ENCODE measurements at places on chromosomes 1 and 21.

DNA sequence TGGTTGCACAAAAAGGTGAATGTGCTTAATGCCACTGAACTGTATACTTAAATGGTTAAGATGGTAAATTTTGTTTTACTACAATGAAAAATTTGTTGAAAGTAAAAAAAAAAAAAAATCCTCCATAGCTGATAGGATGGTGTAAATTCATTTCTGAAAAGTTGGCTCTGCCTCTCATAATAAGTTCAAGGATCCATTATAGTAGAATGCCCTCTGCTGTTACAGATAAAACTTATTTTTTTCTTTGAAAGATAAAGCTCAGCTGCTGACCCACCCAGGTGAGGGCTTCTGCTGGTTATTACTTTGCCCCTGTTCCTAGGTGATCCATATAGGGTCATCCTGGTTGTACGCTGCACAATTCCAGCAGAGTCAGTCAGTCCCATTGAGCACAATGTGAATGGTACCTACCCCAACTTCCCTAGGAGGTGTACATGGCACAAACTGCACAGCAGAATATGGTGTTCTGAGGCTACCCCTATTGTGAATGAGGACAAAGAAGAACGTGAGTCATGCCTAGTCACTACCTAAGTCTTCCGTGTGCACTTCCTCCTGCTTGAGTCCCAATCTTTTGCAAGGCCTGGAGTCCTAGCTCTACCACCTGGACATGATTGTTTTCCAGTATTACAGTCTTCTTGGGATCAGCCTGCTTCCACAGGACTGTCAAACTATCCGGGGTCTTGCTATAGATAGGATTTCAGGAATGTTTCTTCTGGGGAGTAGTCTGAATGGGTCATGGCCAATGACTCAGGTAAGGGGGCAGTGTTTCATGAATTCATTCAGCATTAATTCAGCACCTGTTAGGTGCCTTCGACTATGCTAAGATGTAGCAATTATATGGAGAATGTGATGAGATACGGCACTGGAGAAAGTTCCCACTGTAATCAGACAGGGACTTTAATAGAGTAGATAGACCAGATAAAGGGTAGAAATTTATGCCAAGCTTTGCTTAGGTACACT is 20.8 kb upstream of the CD5L start:
- no peak for DNase-seq

- no peak for DNase-seq
Measured at GRCh38 chr1:66244429-66244828, 289.5 kb upstream of the SGIP1 start.

- no peak for DNase-seq
Measured at GRCh38 chr21:28455253-28455600, 537.5 kb downstream of the LTN1 start.

- no peak for DNase-seq
Measured at GRCh38 chr1:152224093-152224492, at the start of gene HRNR. Gene HRNR, minus strand, starts transcription at chr1:152224193. Its CDS starts 940 bp downstream, at chr1:152223253.

GRCh38 chr1:68180441-68181164 is 51.7 kb downstream of the WLS start:
- no peak for DNase-seq

DNA sequence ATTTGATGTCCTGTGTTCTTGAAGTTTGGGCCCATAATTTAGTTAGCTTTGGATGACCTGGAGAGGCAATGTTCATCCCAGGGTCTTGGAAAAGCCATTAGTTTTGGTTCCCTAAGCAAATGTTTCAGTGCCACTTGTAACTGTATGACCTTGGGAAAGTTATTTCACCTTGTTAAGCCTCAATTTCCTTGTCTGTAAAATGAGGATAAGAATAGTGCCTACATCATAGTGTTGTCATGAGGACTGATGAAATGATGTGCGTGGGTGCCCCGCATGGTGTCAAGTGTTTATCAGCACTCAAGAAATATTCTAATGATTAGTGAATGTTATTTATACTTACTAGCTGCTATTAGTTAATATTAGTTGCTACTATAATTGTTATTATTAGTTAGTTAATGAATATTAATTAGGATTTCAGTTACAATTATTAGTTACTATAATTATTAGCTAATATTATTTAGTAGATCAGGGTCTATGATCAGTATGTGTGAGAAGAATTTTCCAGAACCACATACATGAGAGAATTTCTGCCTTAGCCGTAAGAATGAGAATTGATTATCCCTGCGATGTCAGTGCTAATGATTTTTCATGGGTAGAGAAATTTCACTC is 1.9 kb downstream of the SH3BGR start:
- DNase-seq = no peak

GRCh38 chr1:83857103-83857502 is 141.8 kb downstream of the TTLL7 start:
- DNase-seq = no peak

DNA sequence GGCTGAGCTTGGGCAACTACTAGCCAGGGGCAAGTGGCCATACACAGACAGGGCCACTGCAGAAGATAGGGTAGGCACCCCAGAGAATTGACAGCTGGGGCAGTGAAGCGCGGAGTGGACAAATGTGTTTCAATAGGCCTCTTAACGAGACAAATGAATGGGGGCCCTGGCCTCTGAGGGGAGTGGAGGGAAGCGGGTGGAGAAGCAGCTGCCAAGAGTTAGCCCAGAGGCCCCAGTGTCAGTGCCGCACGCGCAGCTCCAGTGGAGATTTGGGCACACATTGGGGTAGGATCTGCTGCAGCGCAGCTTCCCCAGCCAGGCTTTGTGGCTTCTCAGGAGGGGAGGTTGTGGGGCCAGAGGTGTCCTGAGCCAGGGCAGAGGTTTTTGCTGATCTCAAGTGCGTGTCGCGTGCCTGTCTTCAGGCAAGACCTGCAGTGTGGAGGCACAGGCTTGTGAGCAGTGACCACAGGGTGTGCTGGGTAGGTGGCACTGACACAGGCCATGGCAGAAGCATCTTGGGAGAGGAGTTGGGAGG is 16.9 kb downstream of the PTPRF start:
- DNase-seq = no peak

- no peak for DNase-seq
Measured at GRCh38 chr1:247749870-247750269, 1.9 kb upstream of the OR14A2 start.

DNA sequence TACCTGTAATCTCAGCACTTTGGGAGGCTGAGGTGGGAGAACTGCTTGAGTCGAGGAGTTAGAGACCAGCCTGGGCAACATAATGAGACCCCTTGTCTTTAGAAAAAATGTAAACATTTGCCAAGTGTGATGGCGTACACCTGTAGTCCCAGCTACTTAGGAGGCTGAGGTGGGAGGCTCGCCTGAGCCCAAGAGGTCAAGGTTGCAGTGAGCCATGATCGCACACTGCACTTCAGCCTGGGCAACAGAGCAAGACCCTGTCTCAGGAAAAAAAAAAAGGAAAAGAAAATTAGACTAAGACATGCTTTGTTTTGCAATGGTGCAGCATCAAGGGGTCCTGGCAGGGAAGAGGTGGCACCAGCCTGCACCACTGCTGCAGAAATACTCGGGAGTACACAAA is 16.8 kb upstream of the GPR157 start:
- no peak for DNase-seq

DNA sequence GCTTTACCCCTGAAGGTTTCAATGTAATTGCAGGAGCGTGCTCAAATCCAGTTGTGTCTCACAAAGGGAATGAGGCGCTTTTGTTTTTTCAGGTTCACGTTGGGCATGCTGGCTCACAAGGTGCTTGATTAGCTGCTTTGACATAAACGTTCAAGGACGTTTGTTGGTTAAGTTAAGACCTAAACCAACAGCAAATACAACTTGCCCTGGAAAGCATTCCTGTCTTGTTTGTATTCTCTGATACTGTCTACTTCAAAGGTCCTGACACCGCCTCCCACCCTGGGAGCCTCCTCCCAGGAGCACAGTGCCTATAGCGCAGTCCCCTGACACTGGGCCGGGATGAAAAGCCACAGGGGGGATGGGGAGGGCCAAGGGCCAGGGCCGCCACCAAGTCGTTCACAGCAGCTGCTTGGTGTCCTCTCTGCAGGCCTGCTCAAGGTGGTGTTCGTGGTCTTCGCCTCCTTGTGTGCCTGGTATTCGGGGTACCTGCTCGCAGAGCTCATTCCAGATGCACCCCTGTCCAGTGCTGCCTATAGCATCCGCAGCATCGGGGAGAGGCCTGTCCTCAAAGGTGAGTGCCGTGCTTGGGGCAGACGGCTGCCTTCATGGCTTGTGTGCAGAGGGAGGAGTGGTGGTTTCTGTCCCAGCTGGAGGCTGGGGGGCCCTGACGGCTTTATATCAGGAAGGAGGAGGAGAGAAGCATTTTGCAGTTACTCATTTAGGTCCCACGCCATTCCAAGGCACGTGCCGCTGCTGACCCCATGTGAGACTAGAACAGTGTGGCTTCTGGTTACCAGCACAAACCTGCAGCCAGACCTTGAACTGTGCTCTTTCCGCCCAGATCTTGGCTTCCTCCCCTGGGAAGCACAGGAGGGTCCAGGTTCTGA is 6.1 kb downstream of the FAM3B start:
- no peak for DNase-seq

DNA sequence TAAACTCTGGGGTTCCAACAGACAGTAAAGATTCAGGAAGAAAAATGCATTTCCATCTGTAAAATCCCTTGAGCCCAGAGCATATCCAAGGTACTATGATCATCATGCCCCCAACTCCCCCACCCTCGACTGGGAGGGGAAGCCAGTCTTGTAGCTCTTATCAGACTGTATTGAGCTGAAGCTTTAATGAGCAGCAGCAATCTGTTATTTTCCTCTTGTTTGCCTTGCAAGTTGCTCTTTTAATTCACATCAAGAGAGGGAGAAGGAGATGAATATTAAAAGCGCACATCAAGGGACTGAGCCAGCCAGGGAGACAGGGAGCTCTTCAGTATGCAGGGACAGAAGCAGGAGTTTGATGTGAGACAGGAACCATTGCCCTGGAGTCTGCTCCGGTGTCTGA is 52.5 kb upstream of the KCNA3 start:
- no peak for DNase-seq

DNA sequence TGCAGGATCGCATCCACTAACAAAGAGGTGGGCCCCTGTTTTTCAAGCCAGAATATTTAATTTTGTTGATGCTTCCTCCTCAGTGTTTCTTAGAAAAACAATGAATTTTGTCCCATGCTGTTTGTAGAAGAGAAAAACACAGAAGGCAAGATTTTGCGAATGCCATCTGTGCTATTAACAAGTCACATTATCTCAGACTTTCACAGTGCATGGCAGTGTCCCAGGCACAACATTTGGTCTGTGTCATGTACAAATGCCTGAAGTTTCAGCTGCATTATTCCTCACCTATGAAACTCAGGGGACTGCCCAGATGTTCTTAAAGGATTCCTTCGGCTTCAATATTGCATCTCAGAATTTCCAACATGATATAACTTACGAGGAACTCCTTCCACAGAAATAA is 99.6 kb upstream of the ZC3H11B start:
- no peak for DNase-seq

- DNase-seq = no peak
Measured at GRCh38 chr1:116991918-116992317, 9.6 kb upstream of the CD101 start.

- DNase-seq = peak; percentile 27
Measured at GRCh38 chr1:158117854-158118704, 62.6 kb upstream of the CD1D start.

- no peak for DNase-seq
Measured at GRCh38 chr1:68918563-68918962, 421.7 kb upstream of the DEPDC1 start.

DNA sequence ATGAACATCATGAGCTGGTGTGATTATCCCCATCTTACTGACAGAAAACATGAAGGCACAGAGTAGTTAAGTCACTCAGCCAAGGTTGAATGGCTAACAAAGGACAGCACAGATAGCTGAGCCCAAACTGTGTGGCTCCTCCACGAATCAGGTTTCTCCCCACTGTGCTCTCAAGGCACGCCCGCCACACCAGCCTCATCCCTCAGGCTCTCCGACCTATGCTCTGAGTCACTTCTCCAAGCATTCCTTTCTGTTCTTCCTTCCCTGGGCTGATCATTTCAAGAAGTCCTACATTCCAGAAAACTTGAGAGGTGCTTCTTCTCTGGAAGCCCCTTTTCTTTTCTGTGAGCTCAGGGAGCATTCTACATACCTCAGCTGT is 25.3 kb upstream of the SDC3 start:
- no peak for DNase-seq

DNA sequence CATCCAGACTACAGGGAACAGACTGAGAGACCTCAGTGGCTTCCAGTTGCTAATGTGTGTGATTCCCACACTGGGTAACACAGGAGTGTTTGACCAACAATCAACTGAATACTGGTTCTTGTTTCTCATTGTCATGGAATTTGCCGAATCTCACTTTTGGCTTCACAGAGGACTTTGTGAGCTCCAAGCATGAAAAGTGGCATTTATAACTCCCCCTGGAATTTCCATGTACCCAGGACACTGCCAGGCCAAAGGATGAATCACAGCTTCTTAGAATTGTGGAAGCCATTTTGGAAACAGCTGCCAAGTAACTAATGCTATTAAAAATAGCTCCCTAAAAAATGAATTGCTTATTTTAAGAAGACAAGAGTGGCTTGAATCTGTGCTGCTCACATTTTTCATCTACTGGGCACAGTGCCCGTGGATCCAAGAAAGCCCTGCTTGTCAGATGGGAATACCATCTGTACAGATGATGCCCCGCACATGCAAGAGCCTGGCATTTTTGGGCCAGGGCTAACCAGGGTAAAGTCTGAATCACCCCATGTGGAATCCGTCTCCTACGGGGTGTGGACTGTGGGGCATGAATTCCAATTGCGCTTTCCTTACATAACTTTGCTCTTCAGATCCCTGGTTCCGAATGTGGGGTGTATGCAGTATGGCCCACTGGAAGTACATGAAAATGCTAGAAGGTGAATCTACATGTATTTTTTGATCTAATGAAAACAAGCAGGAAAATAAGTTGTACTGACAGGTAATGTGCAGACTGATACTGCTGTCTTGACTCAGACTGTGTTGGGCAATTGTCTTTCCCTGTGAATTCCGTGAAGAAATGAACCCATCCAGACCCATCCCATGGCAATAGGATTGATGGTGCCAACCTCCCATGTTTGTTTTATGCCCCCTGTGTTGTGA is 487.3 kb downstream of the SIPA1L2 start:
- DNase-seq = no peak

DNA sequence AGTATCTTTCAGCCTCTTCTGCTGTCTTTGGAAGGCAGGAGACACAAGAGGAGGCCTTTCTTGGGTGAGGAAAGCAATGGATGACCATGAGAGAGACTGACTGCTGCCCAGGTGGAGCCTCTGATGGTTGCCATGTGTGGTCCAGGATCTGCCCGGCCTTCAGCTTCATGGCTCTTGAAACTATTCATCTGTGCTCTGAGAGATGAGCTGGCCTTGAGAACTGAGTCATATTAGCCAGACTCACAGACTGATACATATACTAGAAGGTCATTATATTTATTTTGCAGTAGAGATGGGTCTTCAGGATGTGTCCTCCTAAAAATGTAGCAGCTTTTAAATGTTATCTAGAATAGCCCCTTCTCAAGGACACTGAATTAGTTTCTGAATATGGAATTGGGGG is 33.7 kb downstream of the PTGFRN start:
- DNase-seq = no peak

All from activated T-cell treated with anti-CD3 and anti-CD28 coated beads for 48 hours (primary cell).